ENCODE measurements at places on chromosomes 4 and X. TPM values are rescaled to one million over a fixed set of nuclear protein-coding genes. Genes with fewer than 3 reads are reported as not detected.

PPM1K gene
- polyA plus RNA-seq = 8.9 TPM

GYG2 gene
- polyA plus RNA-seq = 0.08 TPM

NDP gene
- polyA plus RNA-seq = 0.03 TPM

TMPRSS11A gene
- polyA plus RNA-seq = 0.10 TPM

ZNF182 gene
- 1.4 TPM for polyA plus RNA-seq

TMPRSS11F gene
- 3.1 TPM for polyA plus RNA-seq

- H3K36me3 ChIP-seq = no peaks in the 10 kb centered on the region
- no peak overlapping the region for H3K4me3 ChIP-seq
- H3K4me1 ChIP-seq = peaks cover 7% of the 10 kb centered on the region
- peak; percentile 40 for DNase-seq
- H3K27me3 ChIP-seq = no peaks in the 10 kb centered on the region
These were observed 298.5 kb upstream of the AADAT start for GRCh38 chr4:170388255-170388654.

GRCh38 chr4:37982736-37983135 is 22.5 kb downstream of the PTTG2 start:
- H3K27me3 ChIP-seq = no peaks in the 10 kb centered on the region
- no peak overlapping the region for H3K4me3 ChIP-seq
- no peak for DNase-seq
- peaks cover 29% of the 10 kb centered on the region for H3K4me1 ChIP-seq

GRCh38 chr4:9703391-9703790 is 78.0 kb upstream of the DRD5 start:
- no peaks in the 10 kb centered on the region for H3K4me1 ChIP-seq
- no peak for DNase-seq
- H3K27me3 ChIP-seq = no peaks in the 10 kb centered on the region
- no peaks in the 10 kb centered on the region for H3K36me3 ChIP-seq
- no peak overlapping the region for H3K27ac ChIP-seq

DNA sequence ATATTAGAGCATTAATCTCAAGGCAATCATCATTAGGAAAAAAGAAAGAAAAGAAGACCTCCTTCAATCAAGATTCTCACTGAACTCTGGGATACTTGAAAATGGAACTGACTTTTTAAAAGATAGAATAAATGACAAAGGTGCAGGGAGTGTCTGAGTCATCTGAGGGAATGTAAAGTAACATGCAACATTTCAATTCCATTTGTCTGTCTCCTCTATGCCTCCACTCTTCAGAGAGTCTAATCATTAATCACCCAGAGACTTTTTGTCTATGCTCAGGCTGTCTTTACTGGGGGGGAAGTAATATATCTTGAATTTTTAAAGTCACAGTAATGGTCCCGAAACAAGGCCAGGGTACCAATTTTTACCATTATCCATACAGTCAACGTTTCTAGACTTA is 55.0 kb upstream of the PACRGL start:
- no peak overlapping the region for H3K4me3 ChIP-seq
- no peaks in the 10 kb centered on the region for H3K4me1 ChIP-seq
- no peak for DNase-seq
- no peaks in the 10 kb centered on the region for H3K27me3 ChIP-seq
- no peaks in the 10 kb centered on the region for H3K36me3 ChIP-seq

DNA sequence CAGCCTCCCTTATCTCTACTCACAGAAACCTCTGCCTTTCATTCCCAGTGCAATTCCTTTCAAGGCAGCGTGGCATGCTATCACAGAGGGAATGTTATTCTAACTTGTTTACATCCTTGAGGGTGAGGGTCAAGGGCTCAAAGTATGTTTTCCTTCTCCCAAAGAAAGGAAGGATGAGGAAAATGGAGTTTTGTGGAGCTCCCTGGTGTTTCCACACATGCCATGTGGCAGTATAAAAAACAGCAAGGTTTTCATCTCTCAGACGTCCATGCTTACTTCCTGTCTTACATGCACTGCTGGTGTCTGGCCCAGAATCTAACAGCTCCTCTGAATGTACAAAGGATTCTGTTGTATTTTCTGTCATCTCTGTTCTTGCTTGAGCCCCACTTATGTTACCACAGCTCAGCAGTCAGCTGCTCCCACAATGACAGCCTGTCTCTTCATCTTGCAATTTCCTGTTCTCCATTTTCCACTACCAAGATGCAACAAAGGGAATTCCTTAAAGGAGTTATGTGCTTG is 128.0 kb downstream of the SNCA start:
- H3K27ac ChIP-seq = no peak overlapping the region
- H3K4me1 ChIP-seq = no peaks in the 10 kb centered on the region
- no peak for DNase-seq
- no peaks in the 10 kb centered on the region for H3K27me3 ChIP-seq
- no peaks in the 10 kb centered on the region for H3K36me3 ChIP-seq

DNA sequence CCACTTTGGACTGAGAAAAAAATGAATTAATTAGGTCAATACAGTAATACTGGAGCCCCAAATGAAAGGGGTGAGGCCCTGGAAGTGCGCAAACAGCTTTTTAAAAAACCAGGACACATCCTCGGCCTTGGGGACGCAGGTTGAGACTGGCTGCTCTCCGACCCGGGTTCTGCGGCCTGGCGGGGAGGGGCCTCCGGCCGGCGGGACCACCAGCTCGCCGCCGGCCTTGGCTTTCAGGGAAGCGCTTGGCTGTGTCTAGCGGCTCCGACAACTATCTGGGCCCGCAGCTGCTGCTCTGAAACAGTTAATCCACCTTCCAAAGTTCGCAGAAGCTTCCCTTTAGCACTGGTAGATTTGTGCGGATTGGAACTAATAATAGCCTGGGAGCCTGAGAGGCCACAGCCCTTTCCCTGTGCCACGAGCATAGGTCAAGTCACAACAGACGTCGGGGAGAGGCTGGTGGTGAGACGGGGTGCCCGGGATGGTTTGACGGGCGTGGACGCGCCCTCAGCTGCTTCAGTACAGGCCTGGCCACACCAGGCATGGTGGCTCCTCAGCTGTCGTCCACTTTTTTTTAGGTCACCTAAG is 1.1 kb upstream of the SEL1L3 start:
- H3K4me1 ChIP-seq = peaks cover 29% of the 10 kb centered on the region
- H3K4me3 ChIP-seq = no peak overlapping the region
- H3K27ac ChIP-seq = no peak overlapping the region

GRCh38 chr4:187335339-187335738 is 611.7 kb upstream of the FAT1 start:
- H3K36me3 ChIP-seq = no peaks in the 10 kb centered on the region
- no peaks in the 10 kb centered on the region for H3K27me3 ChIP-seq
- H3K27ac ChIP-seq = no peak overlapping the region
- no peak for DNase-seq
- no peaks in the 10 kb centered on the region for H3K4me1 ChIP-seq

- H3K4me1 ChIP-seq = peaks cover 24% of the 10 kb centered on the region
- peak; percentile 55 for DNase-seq
- H3K36me3 ChIP-seq = no peaks in the 10 kb centered on the region
- H3K27me3 ChIP-seq = peaks cover 15% of the 10 kb centered on the region
- H3K4me3 ChIP-seq = no peak overlapping the region
- no peak overlapping the region for H3K27ac ChIP-seq
These were observed 193.0 kb upstream of the C1QTNF7 start for GRCh38 chr4:15234856-15235126.

GRCh38 chrX:1536712-1537030 is 314 bp downstream of the P2RY8 start:
- no peak for DNase-seq
- no peaks in the 10 kb centered on the region for H3K27me3 ChIP-seq
- no peak overlapping the region for H3K27ac ChIP-seq
- H3K4me3 ChIP-seq = no peak overlapping the region
- no peaks in the 10 kb centered on the region for H3K36me3 ChIP-seq
